NCI-H1694 (cell line): ENCODE measurements at places on chromosomes 3 and 15.
A peak's percentile ranks its signal among the peaks of the same experiment; 100 is the strongest.

DNA sequence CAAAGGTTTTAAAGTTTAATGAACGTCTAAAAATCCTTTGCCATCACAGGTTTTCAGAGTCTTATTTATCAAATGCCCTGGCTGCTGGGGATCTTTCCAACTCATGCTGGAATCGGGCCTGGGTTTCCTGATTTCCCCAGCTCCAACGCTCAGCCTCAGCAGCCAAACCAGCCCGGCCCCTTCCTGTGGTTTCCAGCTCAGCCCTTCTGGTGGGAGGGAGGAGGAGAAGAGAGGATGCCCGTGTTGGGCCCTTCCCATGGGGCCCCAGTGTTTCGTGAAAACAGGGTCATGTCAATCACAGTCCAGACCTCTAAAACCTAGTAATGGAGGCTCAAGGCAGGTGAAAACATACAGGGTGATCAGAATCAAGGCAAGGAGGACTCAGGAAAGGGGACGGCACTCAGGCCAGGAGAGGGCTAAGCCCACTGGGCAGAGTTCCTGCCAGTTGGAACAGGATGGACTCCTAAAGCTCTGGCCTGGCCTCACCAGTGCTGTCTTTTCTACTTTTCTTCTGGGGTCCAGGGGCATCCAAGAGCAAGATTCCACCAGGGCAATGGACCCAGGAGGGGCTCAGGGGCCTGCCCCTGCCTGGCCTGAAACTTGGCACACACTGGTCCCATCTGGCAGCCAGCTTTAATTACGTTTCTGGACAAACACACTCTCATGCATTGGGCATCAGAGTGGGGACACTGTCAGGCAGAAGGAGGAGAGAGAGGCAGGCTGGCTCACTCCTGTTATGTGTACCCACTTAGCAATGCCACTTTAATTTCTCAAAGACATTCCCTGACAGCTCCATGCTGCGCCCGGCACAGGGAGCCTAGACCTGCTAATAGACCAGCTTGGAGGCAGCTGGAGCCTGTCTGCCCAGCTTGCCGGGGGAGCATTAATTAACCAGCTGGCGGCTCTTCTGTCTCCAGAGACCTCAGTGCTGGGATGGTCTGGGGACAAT, 194.6 kb downstream of the FAM43A start:
- DNase-seq: peak; percentile 94

GRCh38 chr3:58835086-58835485, 168.5 kb upstream of the FAM3D start:
- DNase-seq: no peak

DNA sequence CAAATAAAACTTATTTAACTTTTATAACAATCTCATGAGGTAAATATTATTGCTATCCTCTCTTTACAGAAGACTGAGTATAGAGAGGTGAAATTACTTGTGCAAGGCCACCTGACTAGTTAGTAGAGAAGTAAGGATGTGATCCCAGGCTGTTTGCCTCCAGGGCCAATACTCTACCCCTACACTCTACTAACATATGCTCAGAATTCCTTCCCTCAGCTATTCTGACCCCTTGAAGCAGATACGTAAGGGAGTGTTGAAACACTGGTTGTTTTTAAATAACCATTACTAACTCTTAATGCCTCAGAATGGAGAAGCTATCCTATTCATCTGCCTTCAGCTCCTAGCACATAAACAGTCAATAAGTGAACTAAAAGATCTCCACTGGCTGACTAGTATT, 24.1 kb downstream of the CSTA start:
- DNase-seq: no peak

DNA sequence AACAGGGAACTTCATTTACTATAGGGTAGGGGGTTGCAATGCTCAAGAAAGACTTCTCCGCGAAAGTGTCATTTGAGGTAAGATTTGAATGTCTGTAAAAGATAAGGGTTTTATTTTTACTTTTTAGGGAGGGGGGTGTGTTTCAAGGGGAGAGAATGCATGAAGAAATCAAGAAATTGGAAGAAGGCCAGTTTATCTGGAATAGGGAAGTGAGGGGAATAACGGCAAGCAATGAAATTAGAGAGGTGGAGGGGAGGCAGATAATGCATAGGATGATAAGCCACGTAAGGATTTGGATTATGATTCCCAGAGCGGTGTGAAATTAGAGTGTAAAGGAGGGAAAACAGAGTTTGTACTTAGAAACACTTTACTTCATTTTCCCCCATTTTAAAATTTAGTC, 63.0 kb upstream of the MB21D2 start:
- no peak for DNase-seq

- DNase-seq: no peak
These were observed 160.1 kb upstream of the DPH6 start for GRCh38 chr15:35705884-35706585.

DNA sequence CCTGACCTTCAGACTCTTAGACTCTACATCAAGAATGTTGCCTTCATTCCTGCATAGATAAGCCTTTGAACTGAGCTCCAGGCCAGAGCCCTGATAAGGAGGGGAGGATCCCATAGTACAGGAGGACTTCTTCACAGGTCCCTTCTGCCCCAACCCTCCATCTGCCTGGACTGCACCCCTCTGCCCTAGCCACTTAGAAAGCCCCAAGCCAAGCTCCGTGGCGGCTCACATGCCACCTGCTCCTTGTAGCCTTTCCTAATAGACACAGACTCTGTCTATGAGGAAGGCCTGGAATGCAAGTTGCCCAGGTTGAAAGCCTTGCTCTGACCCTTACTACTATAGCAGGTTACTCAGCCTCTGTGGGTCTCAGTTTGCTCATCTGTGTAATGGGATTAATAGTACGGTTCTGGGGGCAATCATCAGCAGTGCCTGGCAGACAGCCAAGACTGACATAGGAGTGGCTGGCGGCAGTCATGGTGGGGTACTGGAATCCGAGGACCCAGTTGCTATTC, 11.6 kb downstream of the PCSK6 start:
- no peak for DNase-seq
